ENCODE measurements at places on chromosomes 12 and 14.

DNA sequence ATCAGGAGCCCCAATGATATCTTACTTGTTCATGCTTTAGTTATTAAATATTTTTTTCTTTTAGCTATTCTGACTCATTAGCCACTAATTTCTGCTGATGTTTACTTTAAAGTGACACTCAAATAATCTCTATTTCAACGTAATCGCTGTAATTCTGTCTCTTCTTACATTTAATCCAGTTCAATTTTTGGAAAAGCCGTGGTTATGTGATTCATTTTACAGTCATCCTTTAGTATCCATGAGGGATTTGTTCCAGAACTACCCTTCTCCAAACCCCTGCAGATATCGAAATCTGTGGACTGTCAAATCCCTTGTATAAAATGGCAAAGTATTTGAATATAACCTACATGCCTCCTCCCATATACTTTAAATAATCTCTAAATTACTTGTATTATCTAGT, 1103.4 kb downstream of the LRFN5 start:
- DNase-seq, result no peak

DNA sequence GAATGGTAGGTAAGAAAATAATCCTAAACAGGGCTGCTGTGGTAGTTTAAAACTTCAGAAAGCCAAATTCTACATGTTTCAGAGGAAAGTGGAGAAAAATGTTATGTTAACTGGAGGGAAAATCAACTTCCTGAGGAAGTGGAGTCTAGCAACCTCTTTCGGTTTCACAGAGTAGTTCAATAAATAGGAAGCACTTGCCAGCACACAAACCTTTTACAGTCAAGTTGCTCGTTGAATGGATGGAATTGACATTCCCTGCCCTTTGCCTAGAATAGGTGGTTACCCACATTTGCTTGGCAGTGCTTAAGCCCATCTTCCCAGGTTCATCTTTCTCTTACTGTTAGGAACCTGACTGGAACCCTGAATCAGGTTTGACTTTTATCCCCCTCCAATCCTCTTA, 15.9 kb downstream of the ANKRD13A start:
- no peak for DNase-seq

DNA sequence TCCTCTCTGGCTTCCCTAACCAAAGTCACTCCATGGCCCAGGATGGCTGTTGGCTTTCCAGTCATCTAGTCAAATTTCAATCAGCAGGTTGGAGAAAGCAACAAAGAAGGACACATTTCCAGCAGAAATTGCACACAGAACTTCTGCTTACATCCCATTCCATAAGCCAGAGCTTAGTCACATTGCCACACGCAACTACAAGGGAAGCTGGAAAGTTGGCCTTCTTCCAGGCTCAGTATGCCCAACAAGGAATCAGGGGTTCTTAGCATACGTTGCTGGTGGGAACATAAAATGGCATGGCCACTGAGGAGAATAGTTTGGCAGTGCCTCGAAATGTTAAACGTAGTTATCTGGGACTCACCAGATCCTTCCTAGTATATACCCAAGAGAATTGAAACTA, 9.3 kb upstream of the APPL2 start:
- DNase-seq, result no peak

DNA sequence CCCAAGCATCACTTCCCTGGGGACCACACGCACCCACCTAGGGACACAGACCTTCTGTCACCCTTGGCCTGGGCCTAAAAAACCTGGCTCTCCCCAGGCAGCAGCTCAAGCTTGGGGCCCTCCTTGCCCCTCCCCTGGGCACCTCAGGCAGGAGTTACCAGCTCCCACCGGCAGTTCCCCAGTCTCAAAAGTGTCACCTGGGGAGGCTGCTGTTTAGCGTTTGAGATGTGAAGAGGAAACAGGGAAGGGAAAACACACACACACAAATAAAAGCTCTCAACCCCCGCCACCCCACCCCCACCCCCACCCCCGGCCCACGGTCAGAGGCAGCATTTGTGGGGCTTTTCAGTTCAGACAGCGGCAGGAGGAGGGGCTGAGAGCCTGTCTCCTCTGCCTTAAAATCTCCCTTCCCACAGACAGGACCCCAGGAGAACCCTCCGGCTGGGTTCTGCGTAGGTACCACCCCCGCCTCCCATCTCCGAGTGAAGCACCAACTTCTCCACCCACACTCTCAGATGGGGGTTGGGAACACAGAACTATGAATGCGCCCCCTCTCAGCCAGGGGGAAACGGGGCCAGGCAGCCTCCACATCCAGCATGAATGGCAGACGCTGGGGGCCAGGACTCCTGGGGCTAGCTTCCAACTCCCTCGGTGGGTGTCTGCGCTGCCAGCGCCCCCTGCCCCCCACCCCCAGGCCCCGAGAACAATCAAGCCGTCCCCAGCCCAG, 3.0 kb downstream of the NCOR2 start:
- no peak for DNase-seq

- DNase-seq, result no peak
Measured at GRCh38 chr12:464484-465267, 4.9 kb downstream of the B4GALNT3 start.

GRCh38 chr12:45354399-45354798, 138.5 kb downstream of the ANO6 start:
- DNase-seq, result no peak

- no peak for DNase-seq
Measured at GRCh38 chr14:99621948-99622347, 17.9 kb upstream of the CCDC85C start.

GRCh38 chr12:77010691-77011548, 54.4 kb downstream of the E2F7 start:
- DNase-seq, result peak; percentile 38

- DNase-seq, result no peak
Measured at GRCh38 chr12:90543374-90543773, 411.6 kb downstream of the CCER1 start.

- DNase-seq, result no peak
Measured at GRCh38 chr12:124764451-124764850, 99.2 kb downstream of the SCARB1 start.

DNA sequence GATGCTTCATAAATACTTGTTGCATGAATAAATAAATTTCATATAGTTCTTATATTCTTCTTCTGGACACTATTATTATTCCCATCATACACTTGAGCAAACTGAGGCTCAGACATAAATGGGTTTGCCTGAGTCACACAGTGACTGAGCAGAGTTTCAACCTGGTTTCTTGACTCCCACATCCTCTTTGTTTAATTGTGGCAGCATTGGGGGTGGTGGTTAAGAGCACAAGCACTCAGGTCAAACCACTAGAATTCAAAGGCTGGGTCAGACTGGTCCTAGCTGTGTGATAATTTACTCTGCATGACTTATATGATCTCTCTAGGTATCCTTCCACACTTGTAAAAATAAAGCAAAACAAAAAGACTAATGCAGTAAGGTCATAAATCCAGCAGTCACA, 274.9 kb upstream of the SRRM4 start:
- no peak for DNase-seq

DNA sequence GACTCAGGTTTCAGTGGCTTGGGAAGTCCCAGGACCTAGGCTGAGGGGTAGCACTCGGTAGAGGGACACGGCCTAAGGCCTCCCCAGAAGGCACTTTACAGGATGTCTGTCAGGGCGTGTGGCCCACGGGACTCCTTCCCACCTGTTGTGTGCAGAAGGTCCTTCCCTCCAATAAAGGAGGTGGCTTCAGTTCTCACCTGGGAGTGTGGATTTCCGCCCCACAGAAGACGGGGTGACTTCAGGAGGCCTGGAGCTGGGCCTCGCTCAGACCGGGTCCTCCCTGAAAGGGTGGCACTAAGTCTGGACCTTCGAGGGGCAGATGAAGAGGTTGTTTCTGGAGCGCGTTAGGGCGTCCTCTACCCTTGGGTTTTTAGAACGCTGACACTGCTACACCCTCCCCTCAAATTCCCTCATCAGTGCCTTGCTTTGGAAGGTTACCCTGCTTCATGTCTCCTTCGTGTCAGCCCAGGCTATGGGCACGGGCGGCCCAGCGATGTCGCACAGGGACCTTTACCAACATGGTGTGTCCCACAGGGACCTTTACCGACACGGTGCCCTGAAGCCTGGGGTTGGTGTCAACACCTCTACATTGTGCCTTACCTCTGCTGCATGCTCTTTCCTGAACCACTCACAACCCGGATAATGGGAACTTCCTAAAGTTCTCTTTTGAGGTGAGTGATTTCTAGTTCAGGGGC, 7.1 kb downstream of the SLC6A12 start:
- no peak for DNase-seq

- no peak for DNase-seq
Measured at GRCh38 chr14:104179126-104179525, 40.7 kb downstream of the KIF26A start.

DNA sequence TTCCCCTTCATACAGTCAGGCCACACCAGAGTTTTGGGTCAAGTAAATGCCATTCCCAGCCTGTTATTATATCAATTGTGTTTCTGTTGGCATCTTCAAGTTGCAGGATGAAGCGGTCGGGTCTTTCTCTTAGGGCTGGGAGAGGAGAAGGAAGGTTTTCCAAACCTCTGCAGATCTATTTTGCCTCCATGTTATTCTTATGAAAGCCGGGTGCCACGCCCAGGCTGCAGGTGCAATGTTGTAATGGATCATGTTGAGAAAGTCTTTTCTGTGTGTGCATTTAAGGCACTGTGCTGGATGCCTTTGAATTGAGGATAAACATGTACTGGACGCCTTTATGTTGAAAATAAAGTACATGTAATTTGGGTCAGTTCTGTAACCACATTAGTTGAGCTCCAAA, 164.4 kb upstream of the HIF1A start:
- DNase-seq, result no peak

GRCh38 chr12:118237908-118238307, 102.0 kb downstream of the PEBP1 start:
- no peak for DNase-seq

DNA sequence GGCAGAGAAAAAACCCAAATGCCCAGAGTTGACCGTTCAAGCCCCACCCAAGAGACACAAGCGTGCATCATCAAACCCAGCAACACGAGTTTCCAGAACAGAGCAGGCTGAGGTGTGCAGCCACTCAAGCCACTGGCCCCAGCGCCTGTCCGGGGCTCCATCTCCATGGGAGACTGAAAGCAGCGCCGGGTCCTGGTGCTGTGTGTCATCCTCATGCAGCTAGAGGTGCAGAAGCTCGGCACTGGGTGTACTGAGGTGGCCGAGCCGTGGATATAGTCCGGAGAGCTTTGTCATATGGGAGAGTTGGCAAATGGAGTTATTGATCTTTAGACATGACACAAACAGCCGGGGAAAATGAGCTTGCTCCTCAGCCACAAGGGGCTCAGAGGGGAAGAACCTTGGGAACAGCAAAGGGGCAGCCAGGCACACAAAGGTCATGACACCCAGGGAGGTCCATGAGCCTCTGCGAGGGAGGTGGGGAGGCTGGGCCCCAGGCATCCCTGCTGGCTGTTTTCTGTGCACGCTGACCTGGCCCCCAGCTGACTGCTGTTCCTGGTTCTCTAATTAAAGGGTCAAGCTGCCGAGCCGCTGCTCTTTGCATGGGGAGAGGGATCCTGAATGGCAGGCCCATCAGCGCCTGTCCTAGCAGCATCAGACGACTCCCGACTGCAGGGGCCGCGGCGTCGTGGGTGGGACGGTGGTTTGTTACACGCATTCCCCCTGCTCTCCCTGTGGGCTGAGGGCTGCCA, 145.4 kb upstream of the SFSWAP start:
- no peak for DNase-seq

DNA sequence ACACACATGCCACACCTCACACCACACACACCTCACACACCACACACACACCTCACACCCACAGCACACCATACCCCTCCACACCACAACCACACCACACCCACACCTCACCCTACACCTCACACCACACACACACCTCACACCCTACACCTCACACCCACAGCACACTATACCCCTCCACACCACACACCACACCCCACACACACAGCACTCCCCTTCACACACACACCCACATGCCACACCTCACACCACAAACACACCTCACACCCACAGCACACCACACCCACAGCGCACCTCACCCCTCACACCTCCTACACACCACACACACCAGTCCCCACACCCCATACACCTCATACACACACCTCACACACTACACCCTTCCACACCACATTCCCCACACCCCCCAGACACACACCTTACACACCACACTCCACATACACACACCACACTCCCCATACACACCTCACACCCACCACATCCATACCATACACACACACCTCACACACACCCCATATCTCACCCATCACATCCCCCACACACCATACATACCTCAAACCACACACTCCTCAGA, 80.0 kb downstream of the ACTN1 start:
- no peak for DNase-seq

DNA sequence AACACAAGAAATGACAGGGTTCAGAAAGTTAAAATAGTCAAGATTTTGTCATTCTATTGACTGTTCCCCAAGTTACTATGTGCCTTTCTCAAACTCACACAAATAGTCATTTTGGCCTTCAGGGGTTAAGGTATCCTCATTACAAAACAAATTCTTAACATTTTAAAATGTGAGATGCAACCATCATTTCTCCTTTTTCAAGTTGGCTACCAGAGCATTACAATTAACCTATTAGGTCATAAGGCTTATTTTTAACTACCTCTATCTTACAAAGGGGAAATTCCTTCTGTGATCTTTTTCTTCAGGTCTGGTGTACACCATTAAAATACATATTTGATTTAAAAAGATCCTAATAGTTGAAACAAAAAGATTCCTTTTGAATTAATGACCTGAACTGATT, 61.2 kb downstream of the SLC38A1 start:
- DNase-seq, result no peak
